COR-L47 (cell line): ENCODE measurements at places on chromosomes 12 and 14.

DNA sequence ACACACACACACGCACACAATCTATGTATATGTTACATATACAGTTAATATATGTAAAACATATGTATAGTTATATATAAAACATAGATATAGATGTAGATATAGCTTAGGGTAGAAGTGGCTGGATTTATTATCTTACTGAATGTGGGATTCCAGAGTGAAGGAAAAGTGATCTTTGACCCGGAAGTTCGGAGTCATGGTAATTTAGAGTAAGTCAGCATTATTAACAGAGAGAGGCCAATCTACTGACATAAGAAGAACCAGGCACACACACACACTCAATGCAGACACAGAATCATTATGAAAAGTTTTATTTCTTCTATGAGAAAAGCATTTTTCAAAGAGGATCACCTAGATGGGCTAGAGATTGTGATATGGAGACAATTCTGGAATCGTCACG, 384.2 kb upstream of the NOVA1 start:
- DNase-seq = no peak

GRCh38 chr14:99687284-99688209, 3.4 kb downstream of the CYP46A1 start:
- DNase-seq = no peak

- DNase-seq = no peak
Measured at GRCh38 chr12:32043928-32044549, 62.6 kb upstream of the BICD1 start.

DNA sequence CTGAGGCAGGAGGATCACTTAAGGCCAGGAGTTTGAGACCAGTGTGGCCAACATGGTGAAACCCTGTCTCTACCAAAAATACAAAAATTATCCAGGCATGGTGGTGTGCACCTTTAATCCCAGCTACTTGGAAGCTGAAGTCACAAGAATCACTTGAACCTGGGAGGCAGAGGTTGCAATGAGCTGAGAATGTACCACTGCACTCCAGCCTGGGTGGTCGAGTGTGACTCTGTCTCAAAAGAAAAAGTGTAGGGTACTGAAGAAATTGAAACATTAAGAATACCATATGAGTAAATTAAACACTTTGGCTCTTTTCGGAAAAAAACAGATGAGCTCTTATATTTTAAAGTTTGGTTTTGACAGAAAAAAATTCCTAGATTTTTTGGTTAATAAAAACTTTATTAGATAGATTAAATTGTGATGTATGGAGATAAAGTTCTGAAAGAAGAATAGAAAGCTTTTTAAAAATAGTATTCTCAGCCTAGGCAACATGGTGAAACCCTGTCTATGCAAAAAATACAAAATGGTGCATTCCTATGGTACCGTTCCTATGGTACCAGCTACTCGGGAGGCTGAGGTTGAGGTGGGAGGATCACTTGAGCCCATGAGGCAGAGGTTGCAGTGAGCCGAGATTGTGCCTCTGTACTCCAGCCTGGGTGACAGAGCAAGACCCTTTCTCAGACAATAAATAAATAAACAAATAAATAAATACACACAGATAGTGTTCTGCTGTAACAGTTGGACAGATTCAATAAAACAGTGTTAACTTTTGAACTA, 20.1 kb downstream of the MDM2 start:
- no peak for DNase-seq

DNA sequence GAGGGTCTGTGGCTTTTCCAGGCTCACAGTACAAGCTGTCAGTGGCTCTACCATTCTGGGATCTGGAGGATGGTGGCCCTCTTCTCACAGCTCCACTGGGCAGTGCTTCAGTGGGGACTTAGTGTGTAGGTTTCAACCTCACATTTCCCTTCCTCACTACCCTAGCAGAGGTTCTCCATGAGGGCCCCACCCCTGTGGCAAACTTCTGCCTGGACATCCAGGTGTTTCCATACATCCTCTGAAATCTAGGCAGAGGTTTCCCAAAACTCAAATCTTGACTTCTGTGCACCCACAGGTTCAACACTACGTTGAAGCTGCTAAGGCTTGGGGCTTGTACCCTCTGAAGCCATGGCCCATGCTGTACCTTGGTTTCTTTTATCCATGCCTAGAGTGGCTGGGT, 40.3 kb downstream of the KTN1 start:
- DNase-seq = no peak

GRCh38 chr12:50936821-50937530, 15.4 kb upstream of the HIGD1C start:
- no peak for DNase-seq

GRCh38 chr14:62916551-62916950, 128.7 kb downstream of the KCNH5 start:
- DNase-seq = peak; percentile 24

- DNase-seq = peak; percentile 50
Measured at GRCh38 chr12:95838125-95838524, 20.6 kb upstream of the SNRPF start.

- DNase-seq = no peak
Measured at GRCh38 chr14:95668235-95668772, 17.9 kb upstream of the TCL1B start.

DNA sequence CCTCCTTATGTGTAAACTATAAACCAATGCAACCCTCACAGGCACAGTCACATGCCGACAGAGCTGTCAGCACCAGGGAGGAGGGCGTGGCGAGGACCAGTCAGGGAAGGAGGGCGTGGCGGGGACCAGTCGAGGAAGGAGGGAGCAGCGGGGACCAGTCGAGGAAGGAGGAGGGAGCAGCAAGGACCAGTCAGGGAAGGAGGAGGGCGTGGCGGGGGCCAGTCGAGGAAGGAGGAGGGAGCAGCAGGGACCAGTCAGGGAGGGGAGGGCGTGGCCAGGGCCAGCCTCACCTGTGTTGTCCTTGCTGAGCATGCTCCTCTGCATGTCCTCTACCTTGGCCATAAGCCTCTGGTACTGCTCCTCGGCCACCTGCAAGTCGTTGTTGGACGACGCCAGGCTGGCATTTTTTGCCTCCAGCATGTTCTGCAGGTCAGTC, 24.2 kb downstream of the GOLGA3 start:
- DNase-seq = no peak

DNA sequence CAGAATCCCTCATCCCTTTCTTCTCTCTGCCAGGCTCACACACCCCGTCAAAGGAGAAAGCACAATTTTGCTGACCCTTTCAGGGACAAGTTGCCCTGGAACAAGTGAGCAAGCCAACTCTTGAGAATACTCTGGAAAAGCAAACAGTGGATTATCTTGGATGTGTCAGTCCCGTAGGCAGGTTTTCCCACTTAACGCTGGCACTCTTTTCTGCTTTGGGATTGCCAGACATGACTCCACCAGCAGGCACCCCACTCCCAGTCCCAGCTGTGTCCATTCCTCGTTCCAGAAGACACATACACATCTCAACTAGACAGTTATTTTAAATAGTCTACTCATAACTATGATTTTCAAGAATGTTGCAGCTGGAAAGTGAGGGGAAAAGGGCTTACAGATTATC, 145.5 kb upstream of the CDKN3 start:
- DNase-seq = no peak

DNA sequence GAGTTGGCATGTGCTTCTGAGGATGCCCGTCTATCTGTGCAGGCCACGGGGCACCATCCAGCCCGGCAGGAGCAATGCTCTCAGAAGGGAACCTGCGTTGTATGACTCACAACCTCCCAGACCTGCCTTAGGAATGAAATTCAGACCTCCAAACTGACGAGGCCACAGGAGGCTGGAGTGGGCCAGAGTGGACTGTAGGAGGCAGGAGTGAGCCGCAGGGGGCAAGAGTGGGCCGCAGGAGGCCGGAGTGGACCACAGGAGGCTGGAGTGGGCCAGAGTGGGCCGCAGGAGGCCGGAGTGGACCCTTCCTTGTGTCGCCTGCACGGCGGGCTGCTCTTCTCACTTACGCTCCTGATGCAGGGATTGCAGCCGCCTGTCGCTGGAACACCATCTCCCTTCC, 11.1 kb upstream of the FBRSL1 start:
- DNase-seq = no peak

GRCh38 chr14:38197001-38197783, 10.5 kb upstream of the SSTR1 start:
- DNase-seq = no peak

GRCh38 chr12:88960213-88960878, 380.1 kb upstream of the KITLG start:
- no peak for DNase-seq

DNA sequence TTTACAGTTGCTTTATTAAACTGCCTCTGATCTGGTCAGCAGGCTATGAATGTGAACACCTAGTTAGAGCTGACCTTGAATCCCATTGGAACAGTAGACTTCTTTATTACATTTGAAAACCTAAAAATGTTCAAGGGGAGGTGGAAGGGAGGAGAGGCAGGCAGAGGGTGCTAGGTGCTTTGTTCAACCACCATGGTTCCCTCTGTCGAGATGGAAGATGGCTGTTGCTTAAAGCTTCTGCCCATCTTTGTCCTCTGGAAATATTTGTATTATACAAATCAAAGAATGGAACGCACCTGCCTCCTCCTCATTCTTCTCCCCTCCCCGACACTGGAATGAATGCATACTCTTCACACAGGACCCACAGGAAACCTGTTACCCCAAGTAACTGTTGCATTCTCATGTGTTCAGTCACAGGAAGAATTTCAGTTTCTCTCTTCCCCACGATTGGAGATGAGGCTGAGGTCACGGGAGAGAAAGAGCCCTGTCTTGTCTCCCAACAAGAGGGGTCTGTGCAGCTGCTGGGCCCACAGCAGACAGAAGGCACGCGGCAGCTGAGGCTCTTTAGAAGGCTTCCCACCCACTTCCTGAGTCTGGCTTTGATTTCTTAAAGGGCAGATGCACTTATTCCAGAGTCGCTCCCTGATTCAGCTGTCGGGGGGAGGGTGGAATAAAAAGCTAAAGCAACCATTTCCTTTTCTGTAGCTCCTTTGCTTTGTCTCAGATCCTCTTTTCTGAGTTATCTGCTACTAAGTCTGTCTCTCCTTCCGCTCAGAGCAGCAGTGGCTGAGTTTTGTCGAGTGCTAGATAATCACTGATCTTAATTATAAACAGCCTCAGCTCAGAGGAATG, 217.9 kb upstream of the BTG1 start:
- DNase-seq = no peak

GRCh38 chr12:29425722-29426121, 44.8 kb upstream of the ERGIC2 start:
- DNase-seq = no peak

DNA sequence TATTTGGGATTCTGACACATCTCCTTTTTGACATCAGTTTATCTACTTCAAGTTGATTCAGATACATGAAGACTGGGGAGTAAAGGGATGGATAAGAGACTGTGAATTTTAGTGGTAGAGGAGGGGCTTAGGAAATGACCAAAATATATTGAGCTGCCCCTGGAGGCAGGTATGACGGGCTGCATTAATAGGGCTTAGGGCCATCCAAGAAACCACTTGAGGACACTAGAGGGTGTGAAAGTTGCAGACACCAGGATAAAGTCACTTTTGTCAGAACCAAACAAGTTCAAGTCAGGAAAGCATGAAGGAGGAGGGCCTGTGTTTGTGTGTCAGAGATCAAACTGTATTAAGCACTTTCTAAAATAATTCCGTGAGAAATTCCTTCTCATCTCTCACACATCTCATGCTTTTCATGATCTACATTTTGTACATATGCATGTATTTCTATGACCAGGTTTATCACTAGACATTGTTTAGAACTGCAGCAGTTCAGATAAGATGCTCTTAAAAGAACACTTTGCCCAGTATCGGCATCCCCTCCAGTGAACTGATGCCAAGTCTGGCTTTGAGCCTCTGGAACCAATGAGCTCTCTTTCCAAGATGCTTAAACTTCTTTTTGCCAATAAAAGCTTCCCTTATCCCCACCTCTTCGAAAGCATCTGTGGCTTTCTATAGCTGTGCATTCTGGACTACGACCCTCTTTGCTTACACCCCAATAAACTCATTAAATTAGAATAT, 136.9 kb downstream of the SLC38A1 start:
- no peak for DNase-seq

GRCh38 chr14:52716155-52716554, 9.2 kb downstream of the PSMC6 start:
- DNase-seq = no peak

DNA sequence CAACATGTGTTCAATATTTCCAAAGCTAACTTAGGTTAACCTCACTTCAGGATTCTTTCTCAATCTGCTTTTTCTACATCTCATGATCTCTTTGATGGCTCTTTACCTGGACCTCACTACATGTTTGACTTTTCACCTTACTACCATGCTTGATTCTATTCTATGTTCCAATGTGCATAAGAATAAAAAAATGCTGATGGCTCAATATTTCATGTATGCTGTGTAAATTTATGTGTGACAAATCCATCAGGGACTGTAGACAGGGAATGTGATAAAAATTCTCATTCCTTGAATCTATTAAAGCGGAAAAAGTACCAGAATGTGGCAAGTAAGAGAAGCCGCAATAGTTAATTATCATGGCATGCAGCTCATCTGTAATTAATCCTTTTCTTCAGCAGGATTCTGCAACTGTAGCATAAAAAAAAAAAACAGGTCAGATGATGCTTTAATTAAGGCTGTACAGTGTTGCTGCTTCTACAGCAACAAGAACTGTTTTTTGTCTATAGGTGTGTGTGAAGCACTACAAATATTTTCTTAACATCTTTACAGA, 276.9 kb upstream of the PRKD1 start:
- no peak for DNase-seq

DNA sequence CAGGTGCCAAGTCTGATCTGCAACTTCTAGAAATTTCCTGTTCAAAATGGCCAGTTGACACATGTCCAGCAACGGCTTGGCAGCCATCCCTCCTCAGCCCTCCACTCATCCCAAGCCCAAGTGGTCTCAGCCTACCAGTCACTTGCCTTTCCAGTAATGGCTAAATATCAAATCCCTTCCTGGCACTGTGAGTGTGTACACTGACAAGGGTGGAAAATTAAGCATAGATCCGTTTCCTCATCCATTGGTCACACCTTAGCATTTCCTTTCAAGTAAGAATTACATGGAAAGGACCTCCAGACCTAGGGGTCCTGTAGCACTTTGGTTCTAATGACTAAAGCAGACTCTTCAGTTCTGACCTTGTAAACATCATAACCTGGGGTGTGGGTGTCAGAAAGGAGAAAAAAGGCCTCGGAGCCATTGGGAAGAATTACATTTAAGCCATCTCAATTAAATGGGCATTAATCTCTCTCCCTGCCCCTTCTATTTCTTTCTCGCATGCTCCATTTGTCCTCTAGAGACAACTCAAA, 15.4 kb downstream of the LLPH start:
- no peak for DNase-seq
